GDM1 (cell line): ENCODE measurements at places on chromosomes 4 and X.

- DNase-seq: no peak
These were observed 26.8 kb downstream of the FAM114A1 start for GRCh38 chr4:38894322-38894982.

DNA sequence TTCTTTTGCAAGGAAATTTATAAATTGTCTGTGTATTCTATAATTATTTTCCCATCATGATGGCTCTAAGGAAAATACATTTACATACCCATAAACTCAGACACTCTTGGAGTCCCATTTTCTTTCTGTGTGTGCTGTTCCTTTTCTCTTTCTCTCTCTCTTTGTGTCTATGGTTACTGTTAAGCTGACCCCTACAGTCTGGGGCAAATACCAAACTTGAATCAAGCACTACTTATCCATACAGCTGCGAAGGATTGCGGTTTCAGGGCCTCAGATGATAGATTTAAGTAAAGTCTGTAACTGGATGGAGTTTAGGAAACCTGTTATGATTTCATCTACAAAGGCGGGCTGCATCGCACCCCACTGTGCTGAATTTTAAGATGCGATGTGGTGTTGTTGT is 150.2 kb downstream of the SHROOM3 start:
- no peak for DNase-seq

DNA sequence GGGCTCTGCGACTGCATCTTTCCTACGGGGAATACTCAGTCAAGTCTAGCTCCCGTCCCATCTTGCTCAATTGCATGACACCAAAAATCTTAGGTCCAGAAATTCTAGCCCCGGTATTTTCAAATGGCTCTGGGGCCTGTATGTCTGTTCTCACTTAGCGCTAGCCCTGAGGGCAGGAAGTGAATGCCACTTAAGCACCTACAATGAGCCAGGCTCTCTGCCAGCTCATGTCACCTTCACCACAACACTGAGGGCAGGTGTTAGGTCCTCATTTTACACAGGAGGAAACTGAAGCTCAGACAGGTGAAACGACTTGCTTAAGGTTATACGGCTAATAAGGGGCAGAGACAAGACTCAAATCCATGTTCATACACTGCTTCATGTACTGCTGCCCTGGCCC is 282.8 kb downstream of the PPP1R2C start:
- DNase-seq: no peak

DNA sequence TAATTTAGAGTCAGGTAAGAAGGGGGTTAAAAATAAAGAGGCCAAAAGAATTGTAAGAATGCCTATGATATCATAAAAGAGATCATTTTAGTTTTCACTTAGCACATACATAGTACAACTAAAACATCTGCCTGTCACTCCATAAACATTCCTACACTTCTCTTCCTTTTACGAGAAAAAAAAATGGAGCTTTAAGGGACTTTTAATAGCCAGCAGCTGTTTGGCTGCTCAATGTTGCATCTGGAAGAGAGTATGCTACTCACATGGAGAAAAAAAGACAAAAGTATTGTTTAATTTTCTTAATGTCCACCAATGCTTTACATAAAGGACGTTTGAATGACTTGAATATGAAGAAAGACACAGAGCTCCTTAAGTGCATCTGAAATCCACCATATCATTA is 48.7 kb upstream of the TNIP3 start:
- no peak for DNase-seq

DNA sequence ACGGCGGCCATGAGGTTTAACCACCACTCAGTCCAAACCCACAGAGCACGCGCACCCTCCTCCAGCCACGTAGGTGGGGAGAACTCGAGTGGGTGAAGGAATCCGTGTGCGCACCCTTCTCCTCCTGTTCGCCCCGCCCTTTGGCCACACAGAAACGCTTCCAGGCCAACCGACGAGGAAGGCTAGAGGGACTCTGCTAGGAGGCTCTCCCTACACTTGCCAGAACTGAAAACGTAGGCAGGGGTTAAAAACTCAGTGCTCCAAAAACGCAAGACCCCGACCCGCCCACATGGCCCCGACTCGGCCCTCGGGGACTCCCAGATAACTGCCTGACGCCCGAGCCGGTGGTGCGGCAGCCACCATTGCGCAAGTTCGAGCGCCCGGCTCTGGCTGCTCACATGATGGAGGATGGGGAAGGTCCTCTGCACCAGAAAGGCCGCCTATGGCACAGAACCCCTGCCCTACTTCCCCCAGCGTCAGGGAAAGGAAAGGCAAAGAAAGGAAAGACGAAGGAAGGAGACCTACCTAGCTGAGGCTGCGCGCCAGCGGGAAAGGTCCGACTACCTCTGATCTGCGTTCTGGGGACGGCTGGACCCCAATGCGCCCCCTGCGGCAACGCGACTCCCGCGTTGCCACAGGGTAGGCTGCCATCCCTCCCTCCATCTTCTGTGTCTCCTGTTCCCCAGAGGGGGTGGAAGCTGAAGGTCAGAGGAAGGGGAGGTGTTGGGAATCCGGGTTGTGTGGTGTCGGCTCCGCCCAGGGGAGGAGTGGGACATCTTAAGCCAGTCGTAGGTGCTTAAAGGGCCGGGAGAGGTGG is 201.9 kb upstream of the AGTR2 start:
- no peak for DNase-seq

- DNase-seq: no peak
These were observed 111.3 kb downstream of the ARHGAP10 start for GRCh38 chr4:147843162-147843561.

DNA sequence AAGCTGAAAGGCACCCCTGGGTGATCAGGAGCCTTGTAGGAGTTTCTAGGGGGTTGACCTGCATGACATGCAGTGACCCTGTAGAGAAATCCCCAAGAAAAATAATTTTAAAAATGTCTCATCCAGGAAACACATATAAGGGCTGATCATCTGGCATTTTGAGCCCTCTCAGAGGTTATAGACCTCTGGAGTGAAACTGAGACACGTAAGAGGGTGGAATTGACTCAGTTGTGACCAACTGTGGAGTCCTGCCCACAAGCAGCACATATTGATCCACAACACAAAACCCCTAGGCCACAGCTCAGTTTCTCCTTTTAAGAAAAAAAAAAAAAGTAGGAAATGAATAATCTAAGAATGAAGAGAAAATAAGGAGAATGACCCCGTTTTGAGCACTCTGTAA is 32.5 kb upstream of the MTMR8 start:
- no peak for DNase-seq

DNA sequence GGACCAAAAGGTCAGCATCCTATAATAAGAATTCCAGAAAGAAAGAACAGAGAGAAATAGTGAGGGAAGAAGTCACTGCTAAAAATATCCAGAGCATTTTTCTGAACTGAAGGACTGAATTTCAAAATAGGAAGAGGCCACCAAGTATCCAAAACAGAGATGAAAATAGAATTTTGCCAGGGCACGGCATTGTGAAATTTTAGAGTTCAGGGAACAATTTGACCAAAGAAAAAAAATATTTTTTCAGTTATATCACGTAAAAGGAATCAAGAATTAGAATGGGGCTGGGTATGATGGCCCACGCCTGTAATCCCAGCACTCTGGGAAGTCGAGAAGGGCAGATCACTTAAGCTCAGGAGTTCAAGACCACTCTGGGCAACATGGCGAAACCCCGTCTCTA is 65.4 kb downstream of the FGFBP1 start:
- DNase-seq: no peak

DNA sequence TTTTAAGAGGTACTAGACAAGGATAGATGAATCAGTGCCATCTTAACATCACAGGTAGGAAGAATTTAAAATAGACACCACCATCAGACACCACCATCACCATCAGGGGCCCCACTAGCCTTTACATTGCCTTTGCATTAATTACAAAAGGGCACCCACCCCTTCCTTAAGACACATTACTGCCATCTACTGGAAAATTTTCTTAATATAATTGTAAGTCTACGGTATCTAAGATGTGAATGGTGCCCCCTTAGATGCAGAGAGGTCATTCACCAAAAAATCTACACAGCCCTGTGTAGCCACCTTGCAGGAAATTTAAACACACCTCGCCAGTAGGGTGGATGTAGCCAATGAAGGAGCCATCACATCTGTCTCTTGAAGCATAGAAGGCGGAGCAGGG is 184.1 kb downstream of the MID1IP1 start:
- no peak for DNase-seq

DNA sequence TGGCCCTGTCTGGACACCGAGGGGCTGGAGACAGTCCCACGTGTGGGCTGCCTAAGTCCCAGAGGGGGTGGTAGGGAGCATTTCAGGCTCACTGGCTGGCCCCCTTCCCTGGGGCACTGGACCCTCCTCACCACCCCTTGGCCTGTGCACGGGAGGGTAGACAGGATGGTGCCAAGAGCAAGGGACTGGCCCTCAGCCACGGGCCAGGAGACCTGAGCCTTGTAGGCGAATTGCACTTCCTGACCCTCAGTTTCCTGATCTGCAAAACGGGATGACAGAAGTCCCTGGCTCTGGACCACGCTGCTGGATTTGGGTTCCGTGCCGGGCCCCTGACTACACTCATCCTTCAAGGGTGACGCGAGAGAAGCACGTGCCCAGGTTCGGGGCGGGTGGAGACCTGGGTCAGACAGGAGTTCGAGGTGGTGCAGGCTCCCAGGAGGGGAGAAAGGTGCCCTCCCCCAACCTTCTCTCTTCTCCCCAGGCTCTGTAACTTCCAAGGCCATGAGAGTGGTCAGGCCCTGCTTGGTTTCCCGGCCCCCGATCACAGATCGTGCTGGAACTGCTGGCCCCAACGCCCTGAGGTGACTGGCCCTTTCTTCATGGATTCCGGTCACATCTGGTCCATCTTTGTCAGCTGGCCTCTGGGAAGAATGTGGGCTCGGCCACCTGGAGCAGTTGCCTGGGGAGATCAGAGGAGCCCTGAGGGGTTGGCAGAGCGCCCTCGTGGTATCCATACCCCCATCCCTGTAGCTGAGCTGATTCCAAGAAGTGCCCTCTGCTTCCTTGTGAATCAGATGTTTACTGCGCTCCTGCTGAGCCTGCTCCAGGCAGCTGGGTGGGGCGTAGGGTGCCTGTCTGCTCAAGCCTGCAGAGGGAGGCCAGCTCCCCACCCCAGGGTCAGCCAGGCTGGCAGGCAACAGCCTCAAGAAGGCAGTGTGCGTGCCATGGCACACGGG is 3.3 kb downstream of the SH3BP2 start:
- DNase-seq: no peak

DNA sequence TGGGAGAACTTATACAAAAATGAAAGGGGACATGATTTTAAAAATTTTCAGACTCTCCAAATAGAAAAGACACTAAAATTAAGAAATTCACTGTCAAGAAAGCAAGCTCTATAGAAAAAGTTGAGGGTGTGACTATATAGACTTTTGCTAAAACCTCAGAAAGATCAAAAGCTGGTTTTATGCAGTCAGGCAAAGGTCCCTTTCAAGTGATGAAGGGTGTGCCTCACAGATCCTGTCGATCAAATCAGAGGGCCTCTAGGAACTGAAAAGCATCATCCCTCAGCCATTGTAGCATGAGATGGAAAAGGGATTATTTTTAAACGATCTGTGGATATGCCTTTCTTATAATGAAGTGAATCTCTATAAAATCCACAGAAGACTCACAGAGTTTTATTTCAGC is 116.5 kb downstream of the FAM13A start:
- no peak for DNase-seq
